ENCODE measurements at places on chromosomes 7 and 10.

DNA sequence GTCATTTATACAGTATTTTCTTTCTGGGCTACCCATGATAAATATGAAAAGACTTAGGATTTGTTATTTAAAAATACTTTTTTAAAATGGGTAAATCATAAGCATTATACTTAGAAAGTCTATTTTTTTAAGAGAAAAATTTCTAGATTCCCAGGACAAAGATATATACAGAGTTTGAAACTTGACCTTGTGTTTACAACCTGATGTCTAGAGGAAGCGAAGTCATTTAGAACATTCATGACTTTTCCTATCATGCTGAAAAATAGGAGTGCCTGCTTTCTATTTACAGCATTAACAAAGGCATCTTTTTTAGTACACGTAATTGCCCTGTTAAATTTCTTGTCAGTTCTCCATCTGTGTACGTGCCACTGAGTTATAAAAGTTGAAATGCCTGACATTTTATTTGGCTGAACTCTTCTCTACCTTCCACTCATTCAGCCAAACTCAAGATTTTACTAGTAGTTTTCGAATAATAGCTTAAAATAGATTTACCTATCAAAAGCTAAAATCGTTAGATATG lies 23.0 kb downstream of the GNAT3 start:
- DNase-seq = no peak

DNA sequence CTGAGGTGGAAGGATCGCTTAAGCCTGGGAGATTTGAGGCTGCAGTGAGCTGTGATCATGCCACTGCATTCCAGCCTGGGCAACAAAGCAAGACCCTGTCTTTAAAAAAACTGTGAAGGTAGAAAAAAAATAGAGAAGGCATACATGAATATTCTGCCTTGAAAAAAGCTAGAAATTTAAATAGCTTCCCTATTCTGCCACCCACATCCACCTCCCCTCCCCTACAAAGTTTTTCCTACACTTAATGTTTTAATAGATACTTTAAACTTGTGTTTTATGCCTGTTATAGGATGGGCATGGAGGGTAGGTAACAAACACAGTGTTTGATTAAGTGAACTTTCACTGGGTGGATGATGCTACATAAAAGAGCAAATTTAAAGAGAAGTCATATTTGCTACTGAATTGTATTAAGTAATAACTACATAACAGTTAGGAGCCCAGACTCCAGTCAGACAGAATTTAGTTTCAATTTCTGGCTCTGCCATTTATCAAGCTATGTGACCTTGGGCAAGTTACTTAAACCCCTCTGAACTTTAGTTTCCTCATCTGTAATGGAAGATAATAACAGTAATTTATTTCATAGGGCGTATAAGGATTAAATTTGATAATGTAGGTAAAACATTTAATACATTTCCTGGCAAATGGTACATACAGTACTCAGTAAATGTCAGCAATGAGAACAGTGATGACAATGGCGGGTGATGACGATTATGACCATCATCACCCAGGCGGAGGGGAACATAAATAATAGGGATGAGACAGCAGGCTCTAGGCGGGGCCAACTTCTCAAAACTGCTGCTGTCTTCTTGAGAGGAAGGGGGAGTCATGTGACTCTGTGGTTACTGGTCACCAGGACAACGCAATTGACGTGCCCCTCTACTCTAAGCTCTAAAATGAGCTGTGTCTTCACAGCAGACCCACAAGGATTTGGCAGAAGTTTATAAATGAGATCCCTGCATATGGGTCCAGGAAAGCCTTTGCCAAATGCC lies 15.8 kb downstream of the DNMBP start:
- peak; percentile 6 for DNase-seq

- no peak for DNase-seq
These were observed 97.7 kb upstream of the MTPN start for GRCh38 chr7:136074843-136075242.

- DNase-seq = no peak
These were observed 29.0 kb downstream of the AGAP3 start for GRCh38 chr7:151115121-151115835.

DNA sequence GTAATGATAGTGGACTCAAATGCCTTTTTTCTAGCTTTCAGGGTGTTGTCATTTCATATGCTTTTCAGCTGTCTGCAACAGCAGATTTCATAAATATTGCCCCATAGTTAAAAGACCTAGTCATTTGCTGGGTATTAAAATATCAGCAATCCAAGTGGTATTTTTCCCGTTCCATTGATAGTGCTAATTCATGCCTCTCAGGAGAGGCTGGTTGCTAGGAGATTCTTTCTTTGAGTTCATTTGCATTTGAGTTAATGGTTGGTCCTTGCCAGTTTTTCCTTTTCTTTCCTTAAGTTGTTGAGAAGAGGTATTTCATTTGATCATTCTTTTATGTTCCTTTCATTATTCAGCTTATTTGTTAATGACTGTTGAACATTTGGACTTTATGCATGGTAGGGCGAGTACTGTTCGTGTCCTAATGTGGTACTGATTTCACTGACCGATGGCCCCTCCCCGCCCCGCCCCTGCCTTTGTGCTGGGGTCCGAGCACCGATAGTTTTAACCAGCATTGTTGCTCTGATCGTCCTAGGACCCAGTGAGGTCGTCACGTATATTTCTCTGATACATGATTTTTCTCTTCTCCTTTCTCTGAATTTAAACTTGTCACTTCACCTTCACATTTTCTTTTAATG lies 128.6 kb downstream of the CCNY start:
- no peak for DNase-seq

DNA sequence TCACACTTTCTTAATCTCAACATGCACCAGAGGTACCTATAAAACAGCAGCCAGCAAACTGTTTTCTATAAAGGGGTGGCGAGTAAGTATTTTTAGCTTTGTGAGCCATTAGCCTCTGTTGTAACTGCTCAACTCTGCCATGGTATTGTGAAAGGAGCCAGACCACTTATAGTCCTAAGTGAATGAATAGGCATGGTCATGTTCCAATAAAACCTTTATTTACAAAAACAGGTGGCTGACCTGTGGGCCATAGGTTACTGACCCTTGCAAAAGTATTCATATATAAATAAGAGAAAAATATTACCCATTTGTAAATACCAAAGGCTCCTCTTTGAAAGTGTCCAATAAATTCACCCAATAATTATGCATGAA lies 50.3 kb downstream of the ICA1 start:
- no peak for DNase-seq

DNA sequence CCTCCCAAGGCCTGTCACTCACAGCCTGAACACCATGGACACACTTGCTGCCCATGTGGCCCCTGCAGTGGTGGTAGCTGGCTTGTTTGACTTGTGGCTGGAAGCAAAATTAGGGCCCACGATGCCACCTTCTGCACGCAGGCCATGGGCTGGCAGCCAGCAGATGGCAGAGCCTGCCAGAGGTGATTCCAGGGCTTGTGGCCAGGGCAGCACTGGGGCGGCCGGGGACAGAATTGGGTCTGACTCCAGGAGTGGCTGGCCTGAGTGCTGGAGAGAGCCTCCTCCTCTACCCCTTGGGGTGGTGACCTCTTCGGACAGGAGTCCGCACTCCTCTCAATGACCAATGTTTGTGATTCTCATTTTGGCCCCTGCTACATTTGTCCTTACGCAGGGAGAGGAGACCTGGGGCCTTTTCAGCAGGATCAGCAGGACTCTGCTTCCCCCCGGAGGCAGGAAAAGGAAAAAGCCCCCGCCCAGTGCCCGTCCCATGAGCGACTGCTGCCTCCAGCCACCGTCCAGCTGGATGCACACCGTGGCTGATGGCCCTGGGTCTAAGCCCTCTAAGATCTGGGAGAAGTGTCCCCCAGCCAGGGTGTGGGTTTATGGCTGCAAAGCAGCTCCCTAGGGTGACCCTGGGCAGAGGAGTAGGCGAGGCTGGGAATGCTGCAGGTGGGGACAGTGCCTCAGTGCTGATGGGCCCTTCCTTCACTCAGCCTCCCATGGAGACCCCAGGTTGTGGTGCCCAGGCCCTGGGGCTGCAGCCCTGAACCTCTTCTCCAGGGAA lies 26.5 kb downstream of the DNAJB12 start:
- no peak for DNase-seq

DNA sequence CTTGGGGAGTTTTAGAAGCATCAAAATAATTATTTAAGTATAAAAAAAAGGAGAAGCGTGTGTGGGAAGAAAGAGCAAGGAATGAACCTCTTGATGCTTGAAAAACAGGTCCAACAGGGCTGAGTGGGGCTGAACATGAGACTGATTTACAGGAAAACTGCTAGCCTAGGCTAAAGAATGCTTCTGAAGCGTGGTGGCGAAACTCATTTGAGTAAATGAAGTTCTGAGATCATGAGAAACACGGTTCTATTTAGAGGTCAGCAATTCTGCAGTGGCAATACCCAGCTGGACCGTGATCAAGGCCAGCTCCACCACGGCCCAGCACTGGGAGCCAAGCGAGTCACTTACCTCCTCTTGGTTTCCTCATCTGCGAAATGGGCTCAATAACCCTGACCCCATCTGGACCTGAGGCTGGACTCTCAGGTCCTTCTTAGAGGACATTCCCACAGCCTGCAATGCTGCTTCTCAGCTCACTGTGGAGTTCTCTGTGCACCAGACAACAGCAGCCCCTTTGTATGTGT lies 140.1 kb upstream of the ADAM12 start:
- no peak for DNase-seq

GRCh38 chr10:106378251-106378650 lies 786.3 kb downstream of the SORCS1 start:
- DNase-seq = no peak

DNA sequence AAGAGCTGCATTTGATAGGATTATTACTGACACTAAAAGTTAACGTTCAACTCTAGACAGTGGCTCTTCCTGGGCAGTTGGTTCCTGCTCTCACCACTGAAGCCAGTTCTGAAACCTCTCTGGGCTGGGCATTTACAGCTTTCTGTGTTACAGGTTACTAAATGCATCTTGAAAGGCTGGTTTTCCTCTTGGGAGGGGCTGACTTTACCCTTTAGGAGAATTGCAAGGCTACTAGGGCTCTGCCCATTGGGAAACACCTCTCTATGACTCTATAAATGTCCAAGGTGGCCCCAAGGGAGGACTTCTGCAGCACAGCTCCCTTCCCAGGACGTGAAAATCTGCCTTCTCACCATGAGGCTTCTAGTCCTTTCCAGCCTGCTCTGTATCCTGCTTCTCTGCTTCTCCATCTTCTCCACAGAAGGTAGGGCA lies at the start of gene GPR15LG:
Gene GPR15LG, plus strand, starts transcription at position 301 of the 429 bp plus-strand sequence. Its CDS starts 51 bp downstream, at position 352.
- no peak for DNase-seq

DNA sequence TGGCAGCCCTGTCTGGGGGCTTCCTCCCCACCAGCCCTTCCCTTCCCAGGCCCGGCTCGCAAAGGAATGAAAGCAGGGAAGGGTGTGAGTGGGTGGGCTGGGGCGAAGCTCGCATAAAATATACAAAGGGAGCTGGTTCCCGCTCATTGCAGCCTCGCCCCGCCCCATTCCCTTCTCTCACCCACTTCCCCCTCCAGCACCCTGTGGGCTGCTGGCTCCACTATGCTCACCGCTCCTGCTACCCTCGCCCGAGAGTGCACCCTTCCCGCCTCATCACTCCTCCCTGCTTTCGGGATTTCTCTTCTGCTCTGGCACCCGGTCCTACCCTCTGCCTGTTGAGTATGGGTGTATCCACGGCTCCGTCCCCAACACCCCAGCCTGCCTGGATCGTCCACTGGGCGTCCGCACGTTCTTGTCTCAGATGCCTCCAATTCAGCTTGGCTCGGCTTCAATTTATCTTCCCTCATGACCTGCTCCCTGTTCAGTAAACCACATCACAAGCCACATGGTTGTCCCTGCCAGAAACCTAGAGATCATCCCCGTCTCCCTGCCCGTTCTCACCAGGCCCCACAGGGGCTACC lies 14.4 kb upstream of the TTYH3 start:
- no peak for DNase-seq

GRCh38 chr10:23445591-23445990 lies 6.7 kb downstream of the OTUD1 start:
- no peak for DNase-seq

DNA sequence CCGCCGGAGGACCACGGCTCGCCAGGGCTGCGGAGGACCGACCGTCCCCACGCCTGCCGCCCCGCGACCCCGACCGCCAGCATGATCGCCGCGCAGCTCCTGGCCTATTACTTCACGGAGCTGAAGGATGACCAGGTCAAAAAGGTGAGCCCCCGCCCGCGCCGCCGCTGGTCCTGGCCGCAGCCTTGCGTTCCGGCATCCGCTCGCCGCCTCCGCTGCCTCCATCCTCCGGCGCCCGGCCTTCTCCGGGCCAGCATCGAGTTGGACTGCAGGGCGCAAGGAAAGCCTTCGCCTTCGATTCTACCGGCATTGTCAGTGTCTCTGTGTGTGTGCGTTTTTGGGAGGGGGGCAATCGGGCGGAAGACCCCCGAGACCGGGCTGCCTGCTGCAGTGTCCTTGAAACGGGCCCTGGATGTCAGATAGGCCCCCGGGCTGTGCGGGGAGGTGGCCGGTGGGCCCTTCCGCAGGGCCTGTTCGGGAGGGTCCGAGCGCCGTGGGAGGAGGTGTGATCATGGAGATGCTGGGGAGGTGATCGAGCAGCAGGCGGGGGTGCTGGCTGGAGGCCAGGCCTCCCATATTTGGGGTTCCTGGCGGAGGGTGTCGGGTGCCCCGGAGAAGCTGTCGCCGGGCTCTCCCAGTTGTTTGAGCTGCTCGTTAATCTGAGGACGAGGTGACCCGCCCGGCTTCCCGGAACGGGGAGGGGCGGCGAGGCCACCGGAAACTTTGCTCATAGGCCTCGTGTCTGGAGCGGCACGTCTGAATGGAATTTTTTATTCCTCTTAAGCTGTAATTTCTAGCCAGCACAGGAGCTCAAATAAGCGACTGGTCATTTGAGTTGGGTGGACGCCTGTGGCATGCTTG lies 40.8 kb downstream of the HK1 start:
- peak; percentile 69 for DNase-seq

GRCh38 chr10:9211228-9211627 lies 1156.7 kb downstream of the GATA3 start:
- no peak for DNase-seq

DNA sequence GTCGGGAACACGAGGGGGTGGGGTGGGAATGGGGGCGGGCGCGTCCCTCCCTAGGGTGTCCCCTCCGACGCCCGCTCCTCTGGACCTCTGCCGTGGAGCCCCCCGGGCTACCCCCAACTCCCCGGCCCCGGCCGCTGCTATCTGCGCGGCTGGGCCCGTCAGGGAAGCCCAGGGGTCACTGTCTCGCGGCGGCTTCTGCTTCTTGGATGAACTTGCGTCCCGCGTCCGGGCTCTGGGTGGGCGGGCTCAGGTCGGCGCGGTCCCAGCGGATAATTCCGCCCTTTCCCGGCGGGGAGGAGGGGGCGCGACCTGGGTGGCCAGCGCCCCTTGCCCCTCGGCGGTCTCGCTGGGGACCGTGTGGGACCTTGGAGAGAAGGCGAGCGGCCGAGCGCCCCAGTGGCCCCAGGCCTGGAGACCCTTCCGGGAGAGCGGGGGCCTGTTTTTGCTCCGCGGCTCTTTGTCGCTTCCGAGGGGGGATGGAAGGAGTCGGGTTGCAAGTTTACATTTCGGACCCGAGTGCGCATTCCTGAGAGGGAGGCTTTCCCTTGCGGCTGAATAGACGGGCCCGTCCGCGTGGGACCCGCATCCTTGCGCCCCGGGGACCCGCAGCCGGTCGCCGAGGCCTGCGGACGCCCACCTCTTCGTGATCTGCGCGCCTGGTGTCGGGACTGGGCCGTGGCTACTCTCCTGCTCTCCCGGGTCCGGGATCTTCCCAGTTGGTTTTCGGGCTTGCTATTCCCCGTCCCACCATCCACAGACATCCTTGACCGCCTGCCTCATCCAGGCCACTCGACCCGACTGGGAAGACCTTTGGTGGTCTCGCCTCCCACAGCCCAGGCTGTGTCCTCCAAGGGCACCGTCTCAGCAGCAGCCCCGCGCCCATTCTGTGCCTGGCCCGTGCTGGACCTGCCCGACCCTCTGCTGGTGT lies 812 bp downstream of the DOCK1 start:
- DNase-seq = no peak

Data from T-helper 9 cell (primary cell).